Diencephalon (tissue), 1 donor: ENCODE measurements at places on chromosomes 3 and 15. TPM values are rescaled to one million over a fixed set of nuclear protein-coding genes. Genes with fewer than 3 reads are reported as not detected.

Gene KIF15
- 13.4 TPM for total RNA-seq

Gene LSMEM2
- total RNA-seq, result 1.2 TPM

Gene CNBP
- total RNA-seq, result 165 TPM

Gene CFAP20DC
- 3.2 TPM for total RNA-seq

Gene SLC38A3
- total RNA-seq, result 6.5 TPM

Gene TGM4
- total RNA-seq, result not detected

Gene SI
- under 0.01 TPM for total RNA-seq

Gene GOLGA6L7
- total RNA-seq, result not detected

Gene TUSC7
- total RNA-seq, result not detected

Gene TMEM158
- total RNA-seq, result 18.9 TPM

Gene ITPKA
- 0.69 TPM for total RNA-seq

Gene SYNPR
- total RNA-seq, result 105 TPM

Gene SUSD5
- total RNA-seq, result 7.4 TPM

Gene RAB6B
- 160 TPM for total RNA-seq

Gene ACSBG1
- 9.9 TPM for total RNA-seq

Gene CSPG4
- total RNA-seq, result 11.5 TPM

Gene FBXO40
- not detected for total RNA-seq

Gene ACTRT3
- 9.2 TPM for total RNA-seq
